NCI-H2171 treated with DMSO at 0.1 percent for 48 hours (cell line): ENCODE measurements at places on chromosomes 4 and X.

- DNase-seq = peak; percentile 62
These were observed 182.4 kb upstream of the LCORL start for GRCh38 chr4:18203966-18204365.

DNA sequence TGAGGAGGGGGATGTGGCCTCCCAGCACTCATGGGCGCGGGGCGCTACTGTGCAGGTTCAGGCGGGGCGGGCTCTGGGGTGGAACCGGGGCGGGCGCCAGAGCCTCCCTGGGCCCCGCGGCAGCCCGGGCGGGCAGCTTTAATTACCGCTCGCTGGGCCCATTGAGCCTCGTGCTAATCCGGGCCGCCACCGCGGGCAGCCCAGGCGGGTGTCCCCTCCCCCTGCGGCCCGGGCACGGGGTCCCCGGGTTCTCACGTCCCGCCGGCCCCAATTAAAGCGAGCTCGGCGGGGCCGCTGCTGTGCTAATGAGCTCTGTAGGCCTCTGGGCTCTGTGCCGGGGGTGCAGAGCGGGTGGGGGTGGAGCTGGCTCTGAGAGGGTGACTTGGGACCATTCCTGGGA lies 22.8 kb upstream of the FGFR3 start:
- DNase-seq = no peak

GRCh38 chr4:80184053-80184824 lies 13.1 kb upstream of the PRDM8 start:
- peak; percentile 75 for DNase-seq

DNA sequence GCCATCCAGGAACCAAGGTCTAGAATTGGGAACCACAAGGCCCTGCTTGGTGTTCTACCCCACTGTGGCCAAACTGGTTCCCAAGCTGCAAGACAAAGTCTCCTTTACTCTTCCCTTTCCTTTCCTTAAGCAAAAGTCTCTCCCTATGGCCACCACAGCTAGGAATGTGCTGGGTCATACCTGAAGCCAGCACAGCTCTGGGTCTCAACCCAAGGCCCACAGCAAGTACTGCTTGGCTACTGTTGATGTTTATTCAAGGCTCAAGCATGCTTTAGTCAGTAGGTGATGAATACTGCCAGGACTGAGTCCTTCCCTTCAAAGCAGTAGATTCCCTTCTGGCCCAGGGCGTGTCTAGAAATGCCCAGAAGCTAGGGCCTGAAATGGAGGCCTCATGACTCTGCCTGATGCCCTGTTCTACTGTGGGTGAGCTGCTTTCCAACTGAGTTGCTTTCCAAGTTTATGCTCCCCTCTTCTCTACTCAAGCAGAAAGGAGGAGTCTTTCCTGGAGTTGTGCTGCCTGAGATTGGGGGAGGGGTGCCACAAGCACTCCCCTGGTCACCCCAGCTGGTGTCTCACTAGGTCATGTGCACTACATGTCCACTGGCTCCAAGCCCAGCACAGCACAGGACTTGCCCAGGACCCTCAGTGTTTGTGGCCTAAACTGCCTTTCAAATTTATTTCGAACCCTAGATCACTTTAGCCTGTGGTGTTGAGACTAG lies 44.9 kb downstream of the STAP1 start:
- no peak for DNase-seq

GRCh38 chr4:36283912-36284465 lies 2.6 kb downstream of the DTHD1 start:
- no peak for DNase-seq

DNA sequence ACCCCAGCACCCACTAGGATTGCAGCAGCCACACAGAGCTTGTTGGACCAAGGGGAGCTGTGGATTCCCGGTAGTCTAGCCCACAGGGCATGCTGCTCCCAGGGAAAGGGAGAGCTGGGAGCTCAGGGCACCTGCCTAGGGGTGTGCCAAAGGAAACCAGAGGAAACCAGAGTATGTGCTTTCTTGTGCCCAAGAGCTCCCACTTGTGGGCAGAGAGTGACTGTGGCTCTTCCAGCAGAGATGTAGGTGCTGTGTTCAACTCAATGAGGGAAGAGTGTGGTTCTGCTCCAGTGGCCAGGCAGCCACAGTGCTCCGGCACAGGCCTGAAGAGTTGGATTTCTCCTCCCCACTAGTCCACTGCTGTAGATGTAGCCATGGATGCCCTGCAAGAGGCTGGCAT lies 1050.0 kb upstream of the INTU start:
- DNase-seq = no peak

GRCh38 chr4:184731056-184731455 lies 2.8 kb downstream of the CENPU start:
- DNase-seq = no peak

- DNase-seq = no peak
These were observed 2.4 kb upstream of the AFAP1 start for GRCh38 chr4:7941965-7942496.

DNA sequence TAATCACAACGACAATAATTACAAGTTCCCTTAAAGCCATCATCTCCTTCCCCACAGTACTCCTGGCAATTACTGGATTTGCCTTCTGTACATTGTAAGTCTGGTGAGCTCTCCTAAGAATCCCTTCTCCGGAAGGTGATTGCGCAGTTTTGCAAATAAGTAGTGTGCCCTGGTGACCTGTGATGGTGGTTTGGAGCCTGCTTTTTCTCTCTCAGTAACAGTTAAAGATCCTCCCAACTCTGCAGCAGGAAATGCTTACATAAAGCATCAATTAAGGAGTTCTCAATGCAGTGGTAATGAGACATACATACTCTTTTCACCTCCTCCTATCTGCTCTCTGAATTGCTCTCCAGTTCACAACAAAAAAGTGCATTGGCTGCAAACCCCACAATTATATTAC lies 159.7 kb downstream of the SH2D1A start:
- DNase-seq = no peak

- no peak for DNase-seq
These were observed 1.0 kb downstream of the HMGB2 start for GRCh38 chr4:173332963-173333657.

- DNase-seq = no peak
These were observed 57.2 kb upstream of the NPNT start for GRCh38 chr4:105838082-105838481.

DNA sequence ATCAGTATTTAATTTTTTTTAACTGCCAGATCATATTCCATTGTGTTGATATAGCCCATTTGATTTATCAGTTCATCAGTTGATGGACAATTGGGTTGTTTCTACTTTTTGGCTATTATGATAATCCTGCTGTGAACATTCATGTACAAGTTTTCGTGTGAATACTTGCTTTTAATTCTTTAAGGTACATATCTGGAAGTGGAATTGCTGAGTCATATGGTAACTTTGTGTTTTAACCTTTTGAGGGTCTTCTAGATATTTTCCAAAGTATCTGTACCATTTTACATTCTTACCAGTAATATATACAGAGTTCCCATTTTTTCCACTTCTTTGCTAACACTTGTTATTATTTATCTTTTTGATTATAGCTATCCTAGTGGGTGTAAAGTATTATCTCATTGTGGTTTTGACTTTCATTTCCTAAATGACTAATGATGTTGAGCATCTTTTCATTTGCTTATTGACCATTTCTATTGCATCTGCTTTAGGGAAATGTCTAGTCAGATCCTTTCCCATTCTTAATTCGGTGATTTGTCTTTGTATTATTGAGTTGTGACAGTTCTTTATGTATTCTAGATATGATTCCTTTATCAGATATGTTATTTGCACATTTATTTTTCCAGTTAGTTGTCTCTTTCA lies 75.2 kb upstream of the NUDT6 start:
- DNase-seq = no peak

DNA sequence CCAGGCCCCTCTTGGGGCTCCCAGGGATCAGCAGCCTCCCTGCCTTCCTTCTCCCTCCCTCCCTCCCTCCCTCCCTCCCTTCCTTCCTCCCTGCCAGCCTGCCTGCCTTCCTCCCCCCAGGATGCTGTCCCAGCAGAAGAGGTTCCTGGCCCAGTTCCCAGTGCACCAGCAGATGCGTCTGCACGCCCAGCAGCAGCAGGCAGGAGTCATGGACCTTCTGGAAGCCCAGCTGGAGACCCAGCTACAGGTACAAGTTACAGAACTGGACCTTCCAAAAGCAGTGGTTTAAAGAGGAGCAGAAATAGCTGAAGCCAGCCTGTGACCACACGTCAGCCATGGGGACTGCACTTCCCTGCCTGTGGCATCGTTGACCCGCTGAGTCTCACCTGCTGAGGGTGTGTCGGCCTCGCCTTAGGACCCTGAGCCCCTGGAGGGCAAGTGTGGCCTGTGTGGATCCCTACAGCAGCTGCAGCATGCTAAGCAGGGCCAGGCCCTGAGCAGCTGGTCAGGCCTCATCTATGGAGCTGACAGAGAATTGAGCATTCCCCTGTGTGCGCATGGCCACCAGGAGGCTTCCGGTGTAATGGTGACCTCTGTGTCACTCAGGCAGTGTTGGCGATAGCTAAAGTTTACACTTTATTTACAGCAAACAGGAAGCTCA lies 84.7 kb downstream of the CRMP1 start:
- DNase-seq = peak; percentile 78

GRCh38 chrX:105190252-105190853 lies 30.1 kb downstream of the TEX13A start:
- DNase-seq = no peak

GRCh38 chrX:16212436-16212835 lies 45.2 kb downstream of the MAGEB17 start:
- no peak for DNase-seq

GRCh38 chr4:48854982-48855381 lies 24.1 kb downstream of the OCIAD1 start:
- DNase-seq = no peak

DNA sequence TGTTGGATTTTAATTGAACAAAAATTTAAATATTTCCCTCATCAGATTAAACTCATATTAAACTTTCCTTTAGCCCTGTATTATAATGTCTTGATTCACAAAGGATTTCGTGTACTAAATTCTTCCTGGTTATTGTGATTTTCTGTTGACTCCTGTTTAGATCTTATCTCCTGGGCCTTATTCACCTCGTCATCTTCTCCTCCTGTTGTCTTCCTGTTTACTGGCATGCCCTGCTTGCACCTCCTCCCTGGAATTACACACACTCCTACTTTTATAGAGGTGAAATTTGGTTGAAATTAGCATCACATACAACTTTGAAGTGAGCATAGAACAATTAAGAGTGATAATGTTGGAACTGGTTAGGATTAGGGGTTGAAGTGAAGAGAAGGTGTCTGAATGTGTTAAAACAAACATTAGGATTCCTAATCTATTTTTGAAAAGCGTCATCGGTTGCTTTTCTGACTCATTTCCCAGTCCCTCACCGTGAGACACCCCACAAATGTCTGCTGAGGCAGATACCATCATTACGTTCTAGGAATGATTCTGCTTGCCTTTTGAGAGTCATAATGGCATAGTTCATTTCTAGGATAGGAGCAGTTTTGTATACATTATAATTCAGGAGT lies 32.5 kb downstream of the TLL1 start:
- DNase-seq = no peak

- DNase-seq = no peak
These were observed 590.7 kb upstream of the PITX2 start for GRCh38 chr4:111213531-111213930.

DNA sequence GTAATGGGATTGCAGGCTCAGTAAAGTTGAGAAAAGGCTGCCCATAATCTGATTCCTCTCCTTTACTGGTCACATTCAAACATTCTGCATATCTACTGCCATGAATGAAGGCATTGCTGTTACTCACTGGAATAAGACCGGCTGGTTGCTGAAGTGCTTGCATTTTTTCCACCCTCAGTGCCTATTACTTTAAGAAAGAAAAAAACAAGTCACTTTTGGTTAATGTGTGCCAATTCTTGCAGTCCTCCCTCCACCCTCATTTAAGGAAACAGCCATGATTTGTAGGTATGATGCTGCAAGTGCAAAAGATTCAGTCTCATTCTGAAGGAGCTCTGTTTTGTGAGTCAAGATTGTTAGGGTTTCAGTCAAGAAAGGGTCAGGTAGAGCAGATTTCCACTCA lies 94.9 kb downstream of the EMCN start:
- no peak for DNase-seq

GRCh38 chr4:38422850-38423249 lies 241.1 kb upstream of the KLF3 start:
- DNase-seq = no peak

DNA sequence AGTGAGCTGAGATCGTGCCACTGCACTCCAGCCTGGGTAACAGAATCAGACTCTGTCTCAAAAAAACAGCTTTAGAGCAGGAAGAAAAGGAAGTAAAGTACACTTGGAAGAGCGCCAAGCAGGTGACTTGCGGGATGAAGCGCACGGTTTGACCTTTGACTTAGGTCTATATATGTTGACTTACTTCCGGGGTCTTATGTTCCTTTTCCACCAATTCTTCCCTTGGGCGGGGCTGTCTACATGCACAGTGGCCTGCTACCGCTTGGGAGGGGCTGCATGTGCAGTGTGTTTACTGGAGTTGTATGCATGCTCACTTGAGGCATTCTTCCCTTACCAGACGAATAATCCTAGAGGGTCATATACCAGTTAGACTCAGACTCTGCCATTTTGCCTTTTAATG lies 108.6 kb downstream of the APOOL start:
- DNase-seq = no peak

GRCh38 chr4:55770662-55771061 lies 48.9 kb upstream of the EXOC1L start:
- DNase-seq = no peak
